ENCODE measurements at places on chromosomes 4 and X. TPM values are rescaled to one million over a fixed set of nuclear protein-coding genes. Genes with fewer than 3 reads are reported as not detected.
A peak's percentile ranks its signal among the peaks of the same experiment; 100 is the strongest.

DNA sequence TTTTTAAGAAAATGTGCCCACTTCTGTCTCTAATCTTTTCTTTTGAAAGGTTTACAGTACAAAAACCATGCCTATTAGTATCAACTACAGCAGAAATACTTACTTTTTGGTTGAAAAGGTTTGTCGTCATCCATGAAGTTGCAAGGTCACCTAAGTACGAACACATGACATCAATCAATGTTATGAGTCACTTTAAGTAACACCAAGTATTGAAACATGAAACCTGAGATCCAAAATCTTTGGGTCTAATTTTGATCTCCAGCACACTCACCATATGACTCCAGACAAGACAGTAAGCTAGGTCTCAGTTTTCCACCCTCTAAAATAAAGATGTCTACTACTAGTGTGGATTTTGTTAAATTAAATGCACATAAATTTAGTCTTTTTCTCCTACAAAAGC is 8.4 kb downstream of the ZNF280C start:
- DNase-seq = no peak

GRCh38 chrX:100864657-100865391 is 9.3 kb downstream of the NOX1 start:
- no peak for DNase-seq

GRCh38 chr4:28555866-28556265 is 1695.2 kb downstream of the STIM2 start:
- DNase-seq = no peak

Gene PGM2
- 29.1 TPM for total RNA-seq

DNA sequence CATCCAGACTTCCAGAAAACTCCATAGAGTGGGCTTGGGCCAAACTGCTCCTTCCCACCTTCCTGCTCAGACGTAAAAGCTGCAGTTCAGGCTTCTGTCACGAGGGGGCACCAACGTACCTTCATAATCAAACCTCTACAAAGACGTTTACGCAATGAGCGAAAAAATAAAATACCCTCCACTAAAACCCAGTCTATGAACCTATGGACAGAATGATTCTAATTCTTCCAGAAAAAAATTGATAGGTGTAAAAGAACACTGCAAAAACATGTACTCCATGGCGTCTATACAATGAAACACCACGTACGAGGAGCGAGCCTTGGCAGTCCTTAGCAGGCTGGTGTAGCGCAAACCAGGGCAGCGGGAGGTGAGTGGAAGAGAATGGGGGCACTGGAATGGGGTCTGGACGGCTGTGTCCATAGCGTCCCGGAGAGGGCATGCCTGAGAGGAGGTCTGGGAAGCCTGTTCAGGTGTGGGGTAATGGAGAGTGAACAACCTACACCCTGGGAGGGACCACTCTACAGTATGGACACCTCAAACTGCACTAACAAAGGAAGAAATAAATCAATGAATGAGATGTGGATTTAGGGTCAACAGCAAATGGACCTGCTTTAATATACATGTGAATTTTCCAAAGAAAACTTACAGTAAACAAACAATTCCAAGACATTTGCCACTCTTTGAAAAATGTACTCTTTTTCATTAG is 14.4 kb upstream of the RAB40A start:
- peak; percentile 94 for DNase-seq

GRCh38 chrX:39574178-39574577 is 523.6 kb downstream of the BCOR start:
- DNase-seq = no peak

Gene SLC6A14
- not detected for total RNA-seq

Gene CXCL3
- 2.9 TPM for total RNA-seq

- DNase-seq = no peak
Observed at GRCh38 chr4:3203971-3204431, 45.0 kb upstream of the MSANTD1 start.

DNA sequence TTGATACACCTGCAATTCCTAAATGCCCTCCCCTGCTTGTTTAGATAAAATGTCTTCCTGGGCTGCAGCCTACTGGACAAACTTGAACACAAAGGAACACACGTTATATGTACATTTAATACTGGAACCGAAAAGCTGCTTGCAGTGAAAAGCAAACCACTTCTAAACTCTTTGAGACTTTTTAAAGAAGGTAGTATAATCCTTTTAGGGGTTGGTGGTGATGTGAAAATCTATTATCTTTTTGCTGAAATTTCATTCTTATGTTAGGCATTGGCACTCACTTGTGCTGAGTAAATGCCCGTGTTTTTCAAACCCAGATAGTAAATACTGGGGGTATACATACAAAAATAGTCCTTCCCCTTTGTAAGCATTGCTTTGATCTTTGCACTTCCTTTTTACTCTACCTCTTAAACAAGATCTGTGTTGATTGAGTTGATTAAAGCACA is 2.2 kb downstream of the NFKB1 start:
- no peak for DNase-seq

DNA sequence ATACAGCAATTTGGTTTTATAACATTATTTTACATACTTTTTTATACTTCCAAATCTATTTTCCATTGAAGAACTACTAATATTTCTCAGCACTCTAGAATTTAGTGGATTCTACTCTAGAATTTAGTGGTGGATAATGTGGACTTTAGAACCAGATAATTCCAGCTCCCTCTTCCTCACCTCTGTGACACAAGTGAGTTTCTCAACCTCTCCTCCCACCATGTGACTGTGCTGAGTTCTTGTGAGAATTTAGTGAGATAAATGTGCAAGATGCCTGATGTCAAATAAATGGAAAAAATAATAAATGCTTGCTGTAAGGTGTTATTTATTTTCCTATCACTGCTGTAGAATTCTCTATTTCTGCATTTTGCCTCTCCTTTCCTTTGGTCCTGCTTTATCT is 107.3 kb downstream of the CPEB2 start:
- DNase-seq = no peak

DNA sequence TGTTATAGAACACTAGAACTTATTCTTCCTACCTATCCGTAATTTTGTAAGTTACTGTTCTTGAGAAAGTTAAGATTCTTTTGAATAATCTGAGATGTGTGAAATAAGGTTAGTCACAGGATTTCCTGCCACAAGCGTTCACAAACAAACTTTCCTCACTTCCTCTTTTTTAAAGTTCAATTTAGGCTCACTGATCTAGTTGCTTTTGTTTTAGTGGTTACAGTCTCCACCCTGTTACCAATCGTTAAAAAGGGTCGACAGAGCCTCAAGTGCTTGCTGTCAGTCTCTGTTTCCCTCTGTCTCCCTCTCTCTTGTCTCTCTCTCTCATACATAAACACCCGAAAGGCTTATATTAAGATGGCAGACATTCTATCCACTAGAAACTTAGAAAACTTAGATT is 35.9 kb upstream of the STK26 start:
- no peak for DNase-seq

- DNase-seq = no peak
Observed at GRCh38 chr4:137659431-137659830, 127.1 kb upstream of the PCDH18 start.

DNA sequence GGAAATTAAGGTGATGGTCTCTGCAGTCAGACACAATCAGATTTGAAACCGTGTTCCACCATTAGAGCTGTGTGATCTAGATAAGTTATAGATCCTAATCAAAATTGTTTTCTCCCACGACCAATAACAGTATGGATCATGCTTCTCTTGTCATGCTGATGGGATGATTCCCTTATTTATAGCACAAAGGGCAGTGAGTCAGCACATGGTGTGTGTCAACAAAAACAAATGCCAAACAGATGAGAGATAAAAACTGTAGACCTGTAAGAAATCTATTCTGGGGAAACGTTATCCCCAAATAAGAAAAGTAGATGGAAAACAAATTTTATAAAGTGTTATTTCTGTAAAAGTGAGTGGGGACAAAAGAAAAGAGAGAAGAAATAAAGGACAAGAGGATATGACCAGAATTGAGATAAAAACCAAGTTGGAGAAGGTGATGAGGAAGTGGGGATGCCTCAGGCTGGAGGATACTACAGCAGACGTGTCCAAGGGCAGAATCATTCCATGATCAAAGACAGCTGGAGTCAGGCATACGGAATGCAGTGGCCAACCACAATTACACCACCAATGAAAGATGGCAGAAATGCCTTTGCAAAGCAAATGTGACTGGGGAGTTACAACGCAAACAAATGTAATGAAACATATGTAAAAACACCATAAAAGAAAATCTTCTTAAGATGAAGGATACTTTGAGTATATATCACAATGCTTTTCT is 377.8 kb upstream of the PRKX start:
- DNase-seq = no peak

GRCh38 chr4:137519406-137519805 is 12.9 kb downstream of the PCDH18 start:
- DNase-seq = no peak

GRCh38 chr4:107721436-107722100 is 1.5 kb upstream of the PAPSS1 start:
- peak; percentile 83 for DNase-seq

DNA sequence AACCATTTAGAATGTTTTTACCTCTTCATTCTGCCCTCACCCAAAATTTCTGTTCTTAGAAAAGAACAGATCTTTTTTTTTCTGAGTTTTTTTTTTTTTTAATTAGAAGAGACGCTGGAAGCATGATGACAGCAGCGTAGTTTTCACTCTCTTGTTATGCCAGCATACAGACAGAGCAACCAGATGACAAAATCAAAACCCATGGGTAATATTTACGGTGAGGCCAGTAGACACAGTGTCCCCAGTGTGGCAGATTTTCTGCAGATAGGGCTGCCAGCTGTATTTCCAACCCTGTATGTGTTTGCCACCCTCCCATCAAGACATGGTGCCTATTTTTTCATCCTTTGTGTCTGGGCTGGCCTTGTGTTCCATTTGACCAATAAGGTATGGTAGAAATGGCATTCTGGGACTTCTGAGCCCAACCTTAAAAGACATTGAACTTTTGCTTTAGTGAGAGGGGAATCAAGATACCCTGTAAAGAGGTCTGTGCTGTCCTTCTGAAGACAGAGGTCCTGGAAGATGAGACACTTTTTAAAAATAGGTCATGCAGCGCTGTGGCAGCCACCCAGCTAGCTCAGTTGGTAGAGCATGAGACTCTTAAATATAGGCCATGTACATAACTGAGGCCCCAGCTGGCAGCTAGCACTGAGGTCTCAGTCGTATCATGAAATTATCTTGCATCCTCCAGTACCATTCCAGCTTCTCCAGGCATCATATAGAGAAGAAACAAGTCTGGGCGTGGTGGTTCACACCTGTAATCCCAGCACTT is 6.7 kb upstream of the ZNF41 start:
- DNase-seq = no peak

Gene ENPP6
- not detected for total RNA-seq

DNA sequence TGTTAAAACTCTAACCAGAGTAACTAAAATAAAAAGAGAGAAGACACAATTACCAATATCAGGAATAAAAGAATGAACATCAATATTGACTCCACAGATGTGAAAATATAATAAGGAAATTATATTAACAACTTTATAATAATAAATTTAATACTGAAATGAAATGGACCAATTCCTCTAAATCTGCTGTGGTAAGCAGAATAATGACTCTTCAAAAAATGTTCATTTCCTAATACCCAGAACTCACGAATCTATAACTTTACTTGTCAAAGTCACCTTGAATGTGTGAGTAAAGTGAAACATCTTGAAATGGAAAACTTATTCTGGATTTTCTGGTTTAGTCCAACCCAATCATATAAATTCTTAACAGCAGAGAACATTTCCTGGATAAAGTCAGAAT is 1391.1 kb downstream of the FAM133A start:
- DNase-seq = no peak

Gene PDK3
- 42.8 TPM for total RNA-seq

DNA sequence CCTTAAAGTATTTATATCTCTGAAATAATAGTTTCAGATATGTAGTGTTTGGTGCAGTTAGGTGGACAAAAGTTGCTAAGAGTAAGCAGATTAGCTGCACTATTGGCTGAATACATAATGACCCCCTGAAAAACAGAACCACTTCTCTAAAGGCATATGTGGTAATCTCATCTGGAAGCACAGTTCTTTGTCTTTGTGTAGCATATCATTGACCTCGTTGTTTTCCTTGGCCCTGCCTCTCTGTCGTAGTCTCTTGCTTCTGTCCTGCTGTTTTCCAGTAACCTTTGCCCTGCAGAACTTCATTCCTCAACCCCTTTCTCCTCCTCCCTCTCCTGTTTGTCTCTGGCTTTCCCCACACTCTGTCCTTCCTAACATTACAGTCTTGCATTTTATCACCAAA is 41.4 kb downstream of the JADE3 start:
- DNase-seq = peak; percentile 53

Gene PCDH7
- total RNA-seq = 83.6 TPM

- DNase-seq = no peak
Observed at GRCh38 chr4:140800666-140801065, 44.5 kb upstream of the TBC1D9 start.

GRCh38 chr4:56790691-56791091 is 30.8 kb downstream of the SPINK2 start:
- DNase-seq = no peak

Gene PABPC1L2B
- total RNA-seq = not detected

GRCh38 chrX:42102586-42103282 is 179.4 kb upstream of the CASK start:
- DNase-seq = no peak

- DNase-seq = no peak
Observed at GRCh38 chrX:19743386-19743785, 144.0 kb downstream of the SH3KBP1 start.

DNA sequence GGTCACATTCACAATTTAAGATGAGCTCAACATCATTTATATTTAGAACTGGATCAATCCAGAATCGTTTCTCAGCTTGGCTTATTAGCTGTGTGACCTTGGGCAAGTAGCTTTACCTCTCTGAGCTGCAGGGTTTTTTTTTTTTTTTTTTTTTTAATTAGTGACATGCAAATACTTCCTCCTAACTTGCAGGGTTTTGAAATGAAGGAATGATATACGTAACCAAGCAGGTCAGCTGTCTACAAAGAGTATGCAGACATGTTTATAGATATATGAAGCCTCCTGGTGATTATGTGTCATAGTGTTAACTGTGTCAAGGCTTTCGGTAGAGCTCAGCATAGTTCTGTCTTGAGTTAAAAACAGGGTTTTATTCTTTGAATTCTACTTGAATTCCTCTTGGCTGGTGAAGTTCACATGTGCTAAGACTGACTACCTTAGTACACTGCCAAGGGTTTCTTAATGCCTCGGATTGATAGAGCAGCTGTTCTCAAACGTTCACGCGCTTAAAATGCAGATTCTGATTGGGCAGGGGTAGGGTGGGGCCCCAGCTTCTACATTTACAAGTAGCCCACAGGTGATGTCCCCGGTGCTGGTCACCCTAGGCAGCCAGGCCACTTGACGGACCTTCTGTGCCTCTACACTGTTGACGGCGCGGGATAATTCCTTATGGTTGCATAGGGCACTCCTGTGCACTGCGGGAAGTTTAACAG is 654 bp upstream of the STS start:
- no peak for DNase-seq

Gene CSAG2
- 0.35 TPM for total RNA-seq

Gene FLNA
- 1,187 TPM for total RNA-seq

Gene MAGEB17
- total RNA-seq = not detected

DNA sequence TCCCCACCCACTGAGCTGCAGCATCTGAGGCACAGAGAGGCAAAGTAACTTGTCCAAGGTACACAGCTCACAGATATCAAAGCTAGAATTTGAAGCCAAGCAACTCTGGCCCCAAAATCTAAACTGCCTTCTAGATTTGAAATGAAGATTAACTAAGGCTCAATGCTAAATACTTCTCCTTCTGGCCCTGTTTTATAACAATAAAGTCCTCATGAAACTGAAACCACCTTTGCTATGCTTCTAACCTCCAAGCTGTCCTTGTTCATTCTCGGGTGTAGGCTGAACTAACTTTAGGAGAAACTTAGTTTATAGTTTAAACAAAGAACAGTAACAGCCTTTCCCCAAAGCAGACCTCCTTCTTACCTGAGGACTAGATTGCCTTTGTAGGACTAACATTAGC is 93.6 kb downstream of the DCTD start:
- no peak for DNase-seq
